ENCODE measurements at places on chromosomes 3 and 15. TPM values are rescaled to one million over a fixed set of nuclear protein-coding genes. Genes with fewer than 3 reads are reported as not detected.

DNA sequence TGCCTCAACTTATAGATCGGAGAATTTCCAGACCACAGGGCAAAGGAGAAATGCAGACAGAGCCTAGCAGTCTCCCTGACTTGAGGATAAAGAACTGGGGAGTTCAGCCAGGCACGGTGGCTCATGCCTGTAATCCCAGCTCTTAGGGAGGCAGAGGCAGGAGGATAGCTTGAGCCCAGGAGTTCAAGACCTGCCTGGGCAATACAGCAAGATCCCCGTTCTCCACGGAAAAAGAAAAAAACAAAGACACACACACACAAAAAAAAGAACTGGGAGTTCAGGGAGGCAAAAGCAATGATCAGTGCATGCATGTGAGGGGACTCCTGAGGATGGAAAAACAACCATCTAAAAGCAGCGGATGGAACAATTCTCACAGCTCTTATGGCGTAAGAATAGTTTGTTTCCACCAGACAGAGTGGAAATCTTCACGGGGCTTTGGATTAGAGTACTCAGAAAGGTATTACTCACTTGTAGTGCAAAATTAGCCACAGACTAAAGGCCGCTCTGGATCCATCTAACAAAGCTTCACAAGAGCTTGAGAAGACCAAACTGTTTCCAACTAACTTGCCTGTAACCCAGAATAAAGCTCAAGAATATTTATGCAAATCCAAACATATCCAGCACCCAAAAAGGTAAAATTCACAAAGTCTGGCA is 16.3 kb downstream of the SEC11A start:
- no peak for DNase-seq

DNA sequence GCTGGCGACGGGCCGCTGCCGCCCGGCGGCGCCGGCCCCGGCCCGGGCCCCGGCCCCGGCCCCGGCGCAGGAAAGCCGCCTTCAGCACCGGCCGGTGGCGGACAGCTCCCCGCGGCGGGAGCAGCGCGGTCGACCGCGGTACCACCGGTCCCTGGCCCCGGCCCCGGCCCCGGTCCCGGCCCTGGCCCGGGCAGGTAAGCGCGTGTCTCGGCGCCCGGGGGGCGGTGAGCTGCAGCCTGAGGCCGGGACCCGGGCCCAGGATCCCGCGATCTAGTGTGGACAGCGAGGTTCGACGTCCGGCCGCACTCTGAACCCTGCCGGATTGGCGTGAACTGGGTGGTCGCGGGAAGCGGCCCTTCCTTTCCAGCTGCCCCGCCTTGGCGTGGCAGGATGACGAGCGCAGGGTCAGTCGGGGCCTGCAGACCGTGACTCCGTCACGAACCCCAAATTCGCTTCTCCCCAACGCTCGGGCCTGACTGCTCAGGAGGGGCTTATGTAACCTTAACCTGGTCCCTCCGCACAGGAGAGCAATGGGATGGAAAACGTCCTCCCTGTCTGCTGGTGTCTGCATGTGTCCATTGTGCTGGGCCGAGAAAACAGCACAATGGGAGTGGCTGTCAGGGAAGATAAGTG is 472 bp downstream of the BSN start:
- DNase-seq = peak; percentile 75

Gene TIMP4
- total RNA-seq = 78.9 TPM

Gene CD86
- total RNA-seq = not detected

Gene MME
- total RNA-seq = 1.5 TPM

GRCh38 chr15:44738340-44738984 is 2.1 kb downstream of the TRIM69 start:
- DNase-seq = no peak

DNA sequence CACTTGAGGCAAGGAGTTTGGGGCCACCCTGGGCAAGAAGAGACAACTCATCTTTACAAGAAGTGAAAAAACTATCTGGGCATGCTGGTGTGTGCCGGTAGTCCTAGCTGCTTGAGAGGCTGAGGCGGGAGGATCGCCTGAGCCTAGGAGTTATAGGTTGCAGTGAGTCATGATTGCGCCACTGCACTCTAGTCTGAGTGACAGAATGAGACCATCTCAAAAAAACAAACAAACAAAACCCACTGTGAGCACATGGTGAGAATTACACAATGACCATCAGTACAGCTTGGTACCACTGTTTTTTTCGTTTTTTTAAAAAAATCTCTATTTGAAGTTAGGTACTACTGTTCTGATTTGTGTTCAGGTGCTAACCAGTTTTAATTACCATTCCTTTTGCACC is 13.6 kb downstream of the VPS39 start:
- no peak for DNase-seq

DNA sequence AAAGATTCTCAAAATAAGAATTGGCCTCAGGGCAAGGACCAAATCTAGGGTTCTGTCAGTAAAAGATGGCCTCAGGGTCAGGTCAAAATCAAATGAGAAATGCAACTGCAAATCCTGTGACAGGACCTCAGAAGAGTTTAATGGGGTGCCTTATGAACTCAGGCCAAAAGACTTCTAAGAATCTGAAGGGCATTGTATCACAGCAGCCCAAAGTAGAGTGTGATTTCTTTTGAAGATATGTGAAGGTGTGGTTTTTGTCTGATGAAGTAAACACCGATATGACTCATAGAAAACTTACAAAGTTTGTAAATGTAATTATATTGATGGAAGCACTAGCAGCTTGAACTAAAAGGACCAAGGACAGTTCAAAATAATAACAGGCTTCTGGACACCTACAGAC is 966.1 kb downstream of the AGBL1 start:
- no peak for DNase-seq

DNA sequence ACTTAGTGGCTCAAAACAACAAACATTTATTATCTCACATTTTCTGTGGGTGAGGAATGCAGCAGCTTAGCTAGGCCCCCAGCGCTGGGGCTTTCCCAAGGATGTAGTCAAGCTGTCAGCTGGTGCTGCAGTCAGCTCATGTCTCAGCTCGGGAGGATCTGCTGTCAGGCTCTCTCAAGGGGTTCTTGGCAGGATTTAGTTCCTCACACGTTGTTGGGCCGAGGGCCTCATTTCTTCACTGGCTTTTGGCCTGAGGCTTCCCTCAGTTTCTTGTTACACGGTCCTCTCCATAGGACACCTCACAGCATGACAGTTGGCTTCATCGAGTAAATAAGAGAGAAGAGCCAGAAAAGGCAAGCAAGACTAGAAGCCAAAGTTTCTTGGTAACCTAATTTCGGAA is 13.7 kb upstream of the U2SURP start:
- DNase-seq = no peak

Gene OCA2
- total RNA-seq = 1.2 TPM

Gene SNAP23
- total RNA-seq = 31.8 TPM

DNA sequence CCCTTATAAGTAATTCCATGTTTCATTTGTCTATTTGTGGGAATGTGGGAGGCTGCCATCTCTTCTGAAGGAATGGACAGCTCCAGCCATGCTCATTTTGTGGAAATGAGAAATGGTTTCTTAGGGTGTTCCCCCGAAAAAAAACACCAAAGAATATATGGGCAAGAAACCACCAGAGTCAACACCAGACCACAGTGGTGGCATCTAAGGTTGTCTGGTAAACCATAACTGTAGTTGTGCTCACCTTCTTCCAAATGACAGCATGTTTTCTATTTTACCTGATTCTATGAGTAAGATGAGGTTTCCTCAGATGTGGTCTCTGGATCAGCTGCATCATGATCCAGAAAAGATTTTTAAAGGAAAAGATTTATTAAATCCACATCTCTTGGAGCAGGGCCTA is 217.0 kb upstream of the C2CD4B start:
- no peak for DNase-seq

GRCh38 chr3:94256888-94257813 is 194.3 kb downstream of the NSUN3 start:
- DNase-seq = no peak

DNA sequence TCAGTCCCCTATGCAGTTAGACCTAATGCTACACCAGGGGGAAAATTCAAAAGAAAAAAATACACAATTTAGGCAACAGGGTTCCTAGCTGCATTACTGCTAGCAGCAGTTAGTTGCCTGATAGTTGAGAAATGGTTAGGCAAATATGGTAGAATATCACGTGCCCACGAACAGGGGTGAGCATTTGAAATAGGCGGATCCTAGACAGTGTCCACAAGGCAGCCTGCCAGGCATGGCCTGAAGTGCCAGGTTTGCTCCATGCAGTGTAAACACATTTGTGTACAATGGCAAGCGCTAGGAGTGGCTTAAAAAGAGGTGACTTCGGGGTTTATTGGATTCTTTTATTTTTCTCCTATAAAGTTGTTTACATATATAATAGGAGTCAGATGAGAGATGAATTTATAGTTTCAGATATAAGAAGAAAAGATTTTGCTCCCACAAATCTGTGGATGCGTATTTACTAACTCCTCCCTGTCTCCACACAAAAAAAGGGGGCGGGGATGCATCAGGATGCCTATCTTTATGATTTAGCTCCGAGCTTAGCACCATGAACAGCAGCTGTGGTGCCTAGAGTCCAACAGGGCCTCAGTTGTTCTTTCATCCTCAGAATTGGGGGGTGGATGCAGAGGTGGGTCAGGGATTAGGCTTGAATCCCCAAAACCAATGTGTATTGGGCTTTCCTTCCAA is 3.9 kb upstream of the TGM4 start:
- DNase-seq = no peak

- no peak for DNase-seq
Observed at GRCh38 chr3:132679911-132680310, 19.8 kb downstream of the UBA5 start.

DNA sequence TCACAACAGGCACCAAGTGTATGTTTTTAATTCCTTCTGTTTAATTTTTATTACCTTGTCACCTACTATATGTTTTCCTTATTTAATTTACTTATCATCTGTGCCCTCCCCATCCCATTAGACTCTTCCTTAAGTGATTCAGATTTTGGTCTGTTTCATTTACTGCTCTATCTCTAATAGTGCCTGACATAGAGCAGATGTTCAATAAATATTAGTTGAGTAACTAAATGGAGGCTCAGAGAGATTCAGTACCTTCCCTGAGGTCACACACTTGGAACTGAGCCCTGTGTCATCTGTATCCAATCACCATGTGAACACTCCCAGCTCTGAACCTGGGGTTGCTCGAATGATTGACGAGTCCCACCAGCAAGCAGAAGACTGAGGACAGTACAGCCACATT is 318.1 kb upstream of the WNT5A start:
- no peak for DNase-seq

DNA sequence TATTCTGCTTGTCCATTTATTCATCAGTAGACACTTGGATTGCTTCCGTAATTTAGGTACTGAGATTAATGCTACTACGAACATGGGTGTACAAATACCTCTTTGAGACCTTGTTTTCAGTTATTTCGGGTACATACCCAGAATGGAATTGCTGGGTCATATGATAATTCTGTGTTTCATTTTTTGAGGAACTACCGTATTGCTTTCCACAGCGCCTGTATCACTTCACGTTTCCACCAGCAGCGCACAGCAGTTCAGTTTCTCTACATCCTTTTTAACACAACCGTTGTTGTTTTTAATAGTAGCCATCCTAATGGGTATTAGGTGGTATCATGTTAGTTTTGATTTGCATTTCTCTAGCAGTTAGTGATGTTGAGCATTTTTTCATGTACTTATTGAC is 9.5 kb downstream of the PAK2 start:
- no peak for DNase-seq

- no peak for DNase-seq
Observed at GRCh38 chr3:190886945-190887344, 24.5 kb upstream of the GMNC start.

- no peak for DNase-seq
Observed at GRCh38 chr3:177598097-177598833, 401.0 kb upstream of the TBL1XR1 start.

DNA sequence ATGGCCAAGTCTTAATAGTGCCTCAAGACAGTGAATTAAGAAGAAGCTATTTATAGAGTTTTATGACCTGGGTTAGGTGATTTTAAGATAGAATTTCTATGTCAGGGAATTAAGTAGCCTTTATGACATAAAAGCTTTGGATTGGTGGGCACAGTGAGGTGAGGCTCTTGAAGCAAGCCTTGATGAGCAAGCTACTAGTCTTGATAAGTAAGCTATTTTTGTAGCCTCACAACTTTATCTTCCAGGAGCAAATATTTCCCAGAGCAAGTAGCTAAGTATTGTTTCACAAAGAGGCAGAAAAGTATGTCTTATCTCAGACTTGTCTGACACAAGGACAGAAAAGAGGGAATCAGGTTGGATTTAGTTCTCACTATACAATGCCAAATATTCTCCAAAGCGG is 491.7 kb upstream of the RASGRP1 start:
- DNase-seq = no peak

- DNase-seq = no peak
Observed at GRCh38 chr3:188707381-188708288, 464.1 kb upstream of the TPRG1 start.

- no peak for DNase-seq
Observed at GRCh38 chr15:80026310-80026709, 33.2 kb upstream of the ZFAND6 start.

Gene ITIH3
- 38.3 TPM for total RNA-seq

GRCh38 chr15:68504681-68505170 is 72.8 kb upstream of the ITGA11 start:
- DNase-seq = peak; percentile 40

DNA sequence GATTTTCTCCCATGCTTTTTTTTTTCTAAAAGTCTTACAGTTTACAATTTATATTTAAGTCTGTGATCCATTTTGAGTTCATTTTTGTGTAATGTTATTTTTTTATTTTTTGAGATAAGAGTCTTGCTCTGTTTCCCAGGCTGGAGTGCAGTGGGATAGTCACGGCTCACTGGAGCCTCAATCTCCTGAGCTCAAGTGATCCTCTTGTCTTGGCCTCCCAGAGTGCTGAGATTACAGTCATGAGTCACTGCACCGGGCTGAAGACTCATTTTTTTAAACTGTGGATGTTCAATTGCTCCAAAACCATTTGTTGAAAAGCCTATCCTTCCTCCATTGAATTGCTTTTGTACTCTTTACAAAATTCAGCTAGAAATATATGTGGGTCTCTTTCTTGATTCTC is 19.5 kb downstream of the LNP1 start:
- no peak for DNase-seq

Gene LHFPL4
- not detected for total RNA-seq

Gene P3H2
- 15.6 TPM for total RNA-seq

Gene FANCD2OS
- not detected for total RNA-seq

DNA sequence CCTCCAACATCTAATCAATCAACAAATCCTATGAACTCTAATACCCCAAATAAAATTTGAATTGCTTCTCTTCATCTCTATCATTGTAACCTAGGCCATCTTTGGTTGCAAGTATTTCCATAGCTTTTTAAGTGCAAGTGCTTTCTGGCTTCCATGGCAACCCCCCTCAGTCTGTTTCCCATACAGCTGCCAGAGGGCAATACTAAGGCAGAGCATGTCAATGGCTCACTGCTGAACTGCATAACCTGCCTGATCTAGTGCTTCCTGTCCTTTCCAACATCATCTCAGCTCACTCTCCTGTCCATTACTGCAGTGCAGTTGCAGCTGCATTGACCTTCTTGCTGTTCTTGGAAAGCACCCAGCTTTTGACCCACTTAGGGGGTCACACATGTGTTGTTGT is 198.4 kb downstream of the WNT5A start:
- DNase-seq = no peak

Gene TMOD2
- 7.0 TPM for total RNA-seq

GRCh38 chr3:106629215-106629832 is 747.9 kb upstream of the CCDC54 start:
- DNase-seq = no peak
